ENCODE measurements at places on chromosomes 7 and 10.

- DNase-seq = no peak
Measured at GRCh38 chr7:111400088-111400487, 162.2 kb downstream of the IMMP2L start.

GRCh38 chr7:67429735-67430134 lies 433.1 kb downstream of the TYW1 start:
- DNase-seq = no peak

- peak; percentile 15 for DNase-seq
Measured at GRCh38 chr10:17847585-17848296, 38.6 kb downstream of the MRC1 start.

DNA sequence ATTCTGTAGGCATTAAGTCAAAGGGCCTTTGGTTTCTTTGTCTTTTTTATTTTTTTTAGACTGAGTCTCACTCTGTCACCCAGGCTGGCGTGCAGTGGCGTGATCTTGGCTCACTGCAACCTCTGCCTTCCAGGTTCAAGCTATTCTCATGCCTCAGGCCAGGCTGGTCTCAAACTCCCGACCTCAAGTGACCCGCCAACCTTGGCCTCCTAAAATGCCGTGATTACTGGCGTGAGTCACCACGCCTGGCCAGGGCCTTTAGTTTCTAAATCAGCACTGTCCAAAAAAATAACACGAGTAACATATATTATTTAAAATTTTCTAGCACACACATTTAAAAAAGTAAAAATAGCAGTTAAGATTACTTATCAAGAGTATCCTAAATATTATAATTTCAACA lies 11.1 kb upstream of the ACSL5 start:
- DNase-seq = no peak

- DNase-seq = no peak
Measured at GRCh38 chr10:33566001-33566400, 231.5 kb upstream of the NRP1 start.

Measured in HAP-1 (cell line).